ENCODE measurements at places on chromosomes 11 and 22. TPM values are rescaled to one million over a fixed set of nuclear protein-coding genes. Genes with fewer than 3 reads are reported as not detected.
A peak's percentile ranks its signal among the peaks of the same experiment; 100 is the strongest.

DNA sequence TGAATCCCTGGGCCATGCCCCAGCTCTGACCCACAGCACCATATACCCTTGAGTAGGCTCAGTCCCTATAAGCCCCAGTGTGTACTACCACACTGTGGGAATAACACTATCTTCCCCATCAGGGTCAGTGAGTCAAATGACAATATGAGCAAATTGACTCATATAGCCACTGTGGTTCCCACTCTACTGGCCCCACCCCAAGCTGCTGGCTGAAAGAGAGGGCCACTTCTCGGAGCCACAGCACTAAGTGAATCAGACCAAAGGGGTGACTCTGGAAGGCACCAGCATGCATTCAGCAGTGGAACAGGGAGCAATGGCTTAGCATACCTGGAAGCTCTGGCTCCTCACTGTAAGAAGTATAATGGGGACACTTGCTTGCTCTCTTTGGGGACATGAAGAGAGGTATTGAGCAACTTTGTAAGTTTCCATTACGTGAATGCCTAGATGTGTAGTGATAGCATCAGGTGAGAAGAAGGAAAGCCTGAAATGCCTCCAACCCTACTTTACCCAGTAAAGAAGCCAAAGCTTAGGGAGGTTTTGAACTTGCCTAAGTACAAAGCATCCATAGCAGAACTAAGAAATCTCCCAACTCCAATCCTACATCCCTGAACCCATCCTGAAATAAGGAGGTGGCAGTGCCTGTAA is 13.5 kb downstream of the CD59 start:
- peaks cover 18% of the 10 kb centered on the region for H3K4me1 ChIP-seq
- H3K36me3 ChIP-seq = no peaks in the 10 kb centered on the region
- H3K27ac ChIP-seq = peak overlapping the region; percentile 87
- H3K27me3 ChIP-seq = no peaks in the 10 kb centered on the region

- H3K27ac ChIP-seq = peak overlapping the region; percentile 11
- no peaks in the 10 kb centered on the region for H3K27me3 ChIP-seq
- H3K4me3 ChIP-seq = peak overlapping the region; percentile 45
- no peak for DNase-seq
Measured at GRCh38 chr22:25111579-25112517, 87.8 kb upstream of the CRYBB3 start.

CCDC89 gene
- 14.0 TPM for total RNA-seq

DNA sequence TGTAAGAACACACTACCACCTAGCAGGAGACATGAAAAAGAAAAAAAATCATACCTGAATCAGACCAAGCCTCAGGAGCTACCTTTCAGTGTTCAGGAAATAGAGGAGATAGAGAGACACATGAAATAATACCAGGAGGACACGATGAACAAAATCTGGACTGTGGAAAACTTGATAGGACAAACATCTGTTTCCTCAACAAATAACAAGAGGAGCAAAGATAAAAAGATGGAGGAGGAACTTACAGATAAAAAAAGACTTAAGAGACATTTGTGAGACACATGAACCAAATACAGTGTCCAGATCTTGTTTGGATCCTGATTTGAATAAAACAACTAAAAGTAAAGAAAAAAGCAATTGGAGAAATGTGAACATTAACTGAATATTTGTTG is 12.4 kb upstream of the KCNE3 start:
- no peak overlapping the region for H3K27ac ChIP-seq
- no peaks in the 10 kb centered on the region for H3K4me1 ChIP-seq
- H3K36me3 ChIP-seq = no peaks in the 10 kb centered on the region
- no peaks in the 10 kb centered on the region for H3K27me3 ChIP-seq

- H3K4me1 ChIP-seq = no peaks in the 10 kb centered on the region
- H3K36me3 ChIP-seq = no peaks in the 10 kb centered on the region
- DNase-seq = no peak
- no peak overlapping the region for H3K27ac ChIP-seq
- H3K27me3 ChIP-seq = no peaks in the 10 kb centered on the region
Measured at GRCh38 chr11:72140661-72141060, 5.1 kb downstream of the FOLR3 start.

DNA sequence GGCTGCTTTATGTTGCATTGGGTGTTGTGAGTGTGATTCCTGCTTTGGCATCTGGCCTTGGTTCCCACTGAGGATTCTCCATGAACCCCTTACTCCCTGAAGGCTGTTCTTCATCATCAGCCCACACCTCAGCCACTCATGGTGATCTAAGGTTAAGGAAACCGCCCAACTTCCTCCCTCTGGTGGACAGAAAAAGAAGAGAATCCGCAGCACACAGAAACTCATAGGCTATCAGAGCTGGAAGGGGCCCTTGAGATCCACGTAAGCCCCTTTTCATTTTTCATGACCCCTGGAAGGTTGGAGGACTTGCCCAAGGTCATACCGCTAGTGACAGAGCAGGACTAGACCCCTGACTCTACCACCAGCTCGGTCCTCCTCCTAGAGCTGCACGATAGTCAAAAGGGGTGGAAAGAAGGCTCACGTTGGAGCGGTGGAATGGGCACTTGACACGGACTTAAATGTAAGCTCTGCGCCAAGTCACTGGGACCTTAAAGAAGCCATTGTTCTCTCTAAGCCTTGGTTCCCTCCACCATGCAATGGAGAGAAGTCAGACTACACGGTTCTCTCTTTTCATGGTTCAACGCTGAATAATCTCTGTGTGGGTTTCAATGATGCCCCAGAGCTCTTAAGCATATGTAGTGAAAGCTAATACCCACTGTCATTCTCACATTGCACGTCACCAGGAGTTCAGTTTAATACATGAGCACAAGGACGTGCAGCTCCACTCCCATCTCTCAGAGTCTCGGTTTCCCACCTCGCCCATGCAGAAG is 83.6 kb upstream of the CRTAM start:
- no peaks in the 10 kb centered on the region for H3K4me1 ChIP-seq
- DNase-seq = no peak
- H3K36me3 ChIP-seq = no peaks in the 10 kb centered on the region

GRCh38 chr11:95776859-95777258 is 12.7 kb downstream of the FAM76B start:
- H3K27ac ChIP-seq = no peak overlapping the region
- no peak overlapping the region for H3K4me3 ChIP-seq
- DNase-seq = no peak
- H3K36me3 ChIP-seq = no peaks in the 10 kb centered on the region
- no peaks in the 10 kb centered on the region for H3K27me3 ChIP-seq

GRCh38 chr11:120338107-120338933 is 2.1 kb downstream of the ARHGEF12 start:
- H3K4me1 ChIP-seq = no peaks in the 10 kb centered on the region
- H3K36me3 ChIP-seq = no peaks in the 10 kb centered on the region
- peak overlapping the region; percentile 45 for H3K4me3 ChIP-seq
- no peak for DNase-seq
- no peaks in the 10 kb centered on the region for H3K27me3 ChIP-seq
